AG09319 (cell line): ENCODE measurements at places on chromosomes 2 and 18.
A peak's percentile ranks its signal among the peaks of the same experiment; 100 is the strongest.

- no peak for DNase-seq
Measured at GRCh38 chr2:215973954-215974699, 39.2 kb downstream of the MREG start.

DNA sequence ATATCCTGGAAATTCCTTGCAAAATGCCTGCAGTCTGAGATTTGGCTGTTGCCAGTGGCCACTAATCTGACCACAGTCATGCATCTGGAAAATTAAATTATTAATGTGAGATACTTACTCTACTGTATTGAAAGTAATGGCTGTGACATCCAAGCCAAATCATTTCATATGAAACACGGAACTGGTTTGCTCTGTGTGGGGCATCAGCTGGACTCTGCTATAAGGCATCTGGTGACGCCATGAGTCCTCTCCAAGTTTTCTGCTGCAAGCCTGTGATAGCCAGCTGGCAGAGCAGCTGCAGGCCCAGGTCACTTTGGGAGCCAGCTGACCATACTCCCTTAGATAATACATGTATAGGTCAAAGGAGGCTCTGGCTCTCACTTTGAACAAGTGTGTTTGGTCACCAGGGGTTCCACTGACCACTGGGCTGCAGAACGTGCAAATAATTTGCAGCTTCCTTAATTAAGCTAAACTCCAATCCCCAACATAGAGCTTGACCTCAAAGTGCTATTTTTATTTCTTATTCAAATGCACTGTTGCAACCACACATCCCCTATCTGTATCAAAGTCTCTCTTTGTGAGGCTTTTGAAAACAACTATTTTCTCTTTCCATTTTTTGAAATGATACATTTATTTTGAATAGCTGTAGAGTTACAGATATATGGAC lies 152.9 kb downstream of the NCKAP5 start:
- no peak for DNase-seq

- DNase-seq, result no peak
Measured at GRCh38 chr2:195493416-195493815, 163.6 kb upstream of the SLC39A10 start.

- DNase-seq, result no peak
Measured at GRCh38 chr2:10119601-10120157, 2.9 kb upstream of the RRM2 start.

GRCh38 chr2:43171789-43172188 lies 54.6 kb downstream of the ZFP36L2 start:
- no peak for DNase-seq

DNA sequence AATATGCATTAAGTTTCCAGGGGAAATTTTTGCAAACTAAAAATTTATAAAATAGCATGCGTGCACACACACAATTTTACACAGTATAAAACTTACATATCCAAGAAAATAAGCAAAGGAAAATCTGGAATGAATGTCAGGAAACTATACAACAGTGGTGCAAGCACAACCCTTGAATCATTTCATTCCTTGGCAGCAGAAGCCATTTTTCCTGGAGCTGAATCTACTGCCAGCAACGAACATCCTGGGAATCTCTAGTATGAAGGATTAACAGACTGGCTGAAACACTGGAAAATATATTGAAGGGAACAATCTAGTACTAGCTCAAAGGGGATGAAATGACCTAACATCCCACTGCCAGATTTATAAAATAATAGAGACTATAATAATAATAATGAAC lies 235.3 kb downstream of the DYM start:
- no peak for DNase-seq

DNA sequence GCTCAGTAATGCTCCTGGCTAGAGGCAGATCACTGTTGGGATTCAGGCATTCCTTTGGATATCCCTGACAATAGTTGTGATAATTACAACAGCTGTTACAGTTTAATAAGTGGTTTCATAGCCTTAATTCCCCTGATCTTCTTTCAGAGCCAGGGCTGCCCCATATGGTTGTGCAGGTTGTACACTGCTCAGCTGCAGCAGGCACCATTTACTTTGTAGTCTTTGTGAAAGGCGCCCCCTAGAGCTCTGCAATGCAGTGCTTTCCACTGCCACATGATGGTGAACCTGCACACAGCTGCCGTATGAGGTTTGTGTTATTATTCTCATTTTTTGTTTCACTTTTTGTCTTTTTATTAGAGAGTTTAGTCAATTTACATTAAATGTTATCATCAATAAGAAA lies 239.1 kb downstream of the KCNS3 start:
- DNase-seq, result no peak

DNA sequence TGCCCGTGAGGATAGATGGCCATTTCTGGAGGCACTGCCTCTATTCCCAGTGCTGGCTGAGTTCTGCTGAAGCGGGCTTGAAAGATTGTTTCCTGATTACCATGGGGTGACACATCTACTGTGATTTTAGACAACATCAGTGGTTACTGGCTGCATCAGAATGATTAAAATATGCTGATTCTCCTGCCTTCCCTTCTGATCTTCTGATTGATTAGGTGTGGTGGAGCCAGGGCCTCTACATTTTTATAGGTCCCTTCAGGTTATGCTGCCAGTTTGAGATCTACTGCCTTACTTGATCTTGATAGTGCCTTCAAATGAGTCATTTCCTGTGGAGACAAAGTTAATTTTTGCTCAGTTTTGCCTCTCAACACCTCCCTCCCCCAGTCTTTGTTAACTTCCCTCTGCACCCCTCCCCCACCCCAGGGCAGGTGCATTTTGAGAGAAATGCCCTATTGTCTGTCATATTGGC lies 31.6 kb upstream of the SNORC start:
- DNase-seq, result no peak

DNA sequence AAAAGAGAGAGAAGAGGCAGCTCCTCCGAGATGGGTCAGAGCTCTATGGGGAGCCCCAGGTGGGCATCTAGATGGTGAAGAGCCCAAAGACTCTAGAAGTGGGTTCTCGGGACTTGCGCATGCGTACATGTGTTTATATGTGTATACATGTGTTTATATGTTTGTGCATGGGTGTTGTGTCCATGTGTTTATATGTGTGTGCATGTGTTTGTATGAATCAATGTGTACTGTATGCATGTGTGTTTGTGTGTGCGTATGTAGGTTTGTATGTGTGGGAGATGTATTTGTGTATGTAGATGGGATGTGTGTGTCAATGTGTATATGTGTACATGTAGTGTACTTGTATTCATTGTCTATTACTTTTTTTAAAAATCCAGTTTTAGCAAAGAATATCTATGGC lies 25.6 kb downstream of the DNPEP start:
- no peak for DNase-seq

GRCh38 chr18:73663581-73663980 lies 484.1 kb downstream of the FBXO15 start:
- DNase-seq, result no peak

DNA sequence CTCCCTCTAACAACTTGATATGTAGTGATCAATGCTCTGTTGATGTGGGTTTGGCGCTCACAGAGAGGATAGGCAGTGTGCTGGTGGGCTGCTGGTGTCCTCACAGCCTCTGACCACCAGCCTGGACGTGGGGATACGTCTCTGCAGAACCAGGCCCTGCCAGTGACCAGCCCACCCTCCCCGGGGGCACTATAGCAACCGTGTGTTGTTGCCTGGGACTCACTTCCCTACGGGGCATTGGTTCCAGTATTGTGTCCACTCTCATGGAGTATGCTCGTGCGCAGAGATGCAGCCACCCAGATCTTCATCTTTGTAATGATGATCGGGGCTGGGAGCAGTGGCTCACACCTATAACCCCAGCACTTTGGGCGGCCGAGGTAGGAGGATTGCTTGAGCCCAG lies 180.1 kb downstream of the LDLRAD4 start:
- DNase-seq, result no peak

- DNase-seq, result no peak
Measured at GRCh38 chr18:38972571-38972970, 1407.0 kb upstream of the CELF4 start.

- peak; percentile 60 for DNase-seq
Measured at GRCh38 chr2:69046221-69046662, 33.3 kb downstream of the ANTXR1 start.

DNA sequence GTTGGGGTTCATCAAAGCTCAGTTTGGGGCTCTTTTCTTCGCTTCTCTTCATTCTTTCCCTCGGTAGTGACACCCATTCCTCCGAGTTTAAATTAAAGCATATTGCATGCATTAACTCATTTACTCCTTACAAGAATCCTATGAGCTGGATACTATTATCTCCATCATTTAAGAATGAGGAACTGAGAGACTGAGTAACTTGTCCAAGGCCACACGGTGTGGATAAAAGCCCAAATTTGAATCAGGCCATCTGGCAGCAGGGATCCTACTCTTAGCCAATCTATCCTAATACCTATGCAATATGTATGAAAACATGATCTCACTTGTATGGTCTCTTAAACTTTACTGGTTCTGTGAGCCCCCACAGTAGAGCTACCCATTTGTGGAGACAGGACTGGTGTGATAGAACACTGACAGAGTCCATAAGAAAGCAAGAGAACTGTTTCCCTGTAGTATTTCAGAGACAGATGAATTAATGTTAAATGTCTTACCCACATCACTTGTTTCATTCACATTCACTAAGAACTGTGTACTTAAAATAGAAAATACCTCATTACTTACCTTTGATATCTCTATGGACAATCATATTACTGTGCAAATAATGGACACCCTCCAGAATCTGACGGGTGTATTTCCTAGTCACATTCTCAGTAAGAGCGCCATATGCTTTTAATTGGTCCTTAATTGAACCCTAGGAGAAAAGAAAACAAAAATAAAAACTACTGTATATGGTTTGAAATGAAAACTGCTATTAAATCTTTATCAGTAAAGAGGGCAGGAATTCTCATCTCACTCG lies 20.4 kb upstream of the ERCC3 start:
- no peak for DNase-seq

- no peak for DNase-seq
Measured at GRCh38 chr18:396556-396955, 103.9 kb downstream of the COLEC12 start.

- DNase-seq, result no peak
Measured at GRCh38 chr2:230877759-230878598, 13.2 kb downstream of the ITM2C start.

DNA sequence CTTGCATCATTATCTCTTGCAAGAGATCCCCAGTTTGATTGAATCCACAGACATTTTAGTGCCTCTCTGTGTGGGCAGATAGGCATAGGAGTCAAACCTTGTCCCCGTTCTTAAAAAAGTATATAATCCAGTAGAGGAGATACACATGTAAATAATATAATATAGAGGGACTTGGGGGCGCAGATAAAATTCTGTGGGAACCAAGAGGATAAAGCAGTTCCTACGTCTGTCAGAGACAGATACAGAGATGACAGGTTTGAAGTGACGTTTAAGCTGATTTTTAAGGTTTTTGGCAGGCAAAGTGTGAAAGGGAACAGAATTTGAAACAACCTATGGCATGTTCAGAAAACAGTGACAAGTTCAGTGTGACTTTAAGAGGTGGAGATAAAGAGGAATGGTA lies 63.1 kb downstream of the CAB39 start:
- DNase-seq, result no peak

DNA sequence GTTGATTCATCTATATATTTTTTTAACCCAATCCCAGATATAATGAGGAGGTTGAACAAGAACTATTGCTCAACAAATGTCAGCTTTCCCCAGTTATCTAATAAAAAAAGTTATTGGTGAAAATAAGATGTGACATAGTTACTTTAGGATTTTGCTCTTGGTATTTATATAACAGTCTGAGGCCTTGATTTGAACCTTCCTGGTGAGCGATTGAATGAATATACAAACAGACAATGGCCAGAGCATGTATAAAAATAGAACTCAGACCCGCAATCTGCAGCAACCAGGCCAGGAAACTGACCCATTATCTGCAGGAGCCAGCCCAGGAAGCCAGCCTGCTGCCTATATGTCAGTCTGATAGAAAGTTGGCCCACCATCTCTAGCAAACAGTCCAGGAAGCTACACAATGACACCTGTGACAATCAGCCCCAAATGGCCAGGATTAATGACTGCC lies 81.6 kb downstream of the HS6ST1 start:
- no peak for DNase-seq

GRCh38 chr2:127074936-127075335 lies 32.0 kb downstream of the BIN1 start:
- DNase-seq, result no peak

DNA sequence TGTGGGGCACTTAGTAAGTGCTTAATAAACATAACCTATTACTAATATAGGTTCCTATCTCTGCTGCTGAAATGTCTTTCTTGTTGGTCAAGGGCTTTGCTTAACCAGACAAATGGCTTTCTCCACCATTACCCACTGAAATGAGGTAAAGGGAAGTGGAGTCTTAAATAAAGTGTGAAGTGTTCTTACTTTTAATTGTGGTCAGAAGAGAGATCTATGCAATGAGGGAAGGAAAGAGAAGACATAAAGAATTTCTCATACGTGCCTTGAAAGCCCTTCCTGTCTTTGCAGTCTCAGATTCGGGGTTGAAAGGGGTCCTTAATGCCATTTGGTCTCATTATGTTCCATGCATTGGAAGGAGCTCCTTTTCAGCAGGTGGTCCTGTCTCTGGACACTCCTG lies 6.9 kb upstream of the CXCR4 start:
- no peak for DNase-seq

DNA sequence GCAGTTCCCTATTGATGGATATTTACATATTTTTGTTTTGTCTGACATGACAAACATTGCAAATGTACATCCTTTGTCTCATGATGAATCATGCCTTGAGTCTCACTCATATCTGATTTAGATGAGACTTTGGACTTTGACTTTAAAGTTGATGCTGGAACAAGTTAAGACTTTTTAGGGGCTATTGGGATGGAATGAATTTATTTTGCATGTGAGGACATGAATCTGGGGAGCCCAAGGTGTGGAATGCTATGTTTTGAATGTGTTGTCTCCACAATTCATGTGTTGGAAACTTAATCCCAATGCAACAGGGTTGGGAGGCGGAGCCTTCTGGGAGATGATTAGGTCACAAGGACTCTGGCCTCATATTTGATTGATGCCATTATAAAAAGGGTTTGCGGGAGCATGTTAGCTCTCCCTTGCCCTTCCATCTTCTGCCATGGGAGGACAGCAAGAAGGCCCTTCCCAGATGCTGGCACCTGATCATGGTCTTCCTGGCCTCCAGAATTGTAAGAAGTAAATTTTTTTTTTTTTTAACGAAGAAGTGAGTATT lies 29.1 kb upstream of the INO80D start:
- no peak for DNase-seq

- DNase-seq, result no peak
Measured at GRCh38 chr2:236101311-236101950, 66.8 kb downstream of the GBX2 start.

DNA sequence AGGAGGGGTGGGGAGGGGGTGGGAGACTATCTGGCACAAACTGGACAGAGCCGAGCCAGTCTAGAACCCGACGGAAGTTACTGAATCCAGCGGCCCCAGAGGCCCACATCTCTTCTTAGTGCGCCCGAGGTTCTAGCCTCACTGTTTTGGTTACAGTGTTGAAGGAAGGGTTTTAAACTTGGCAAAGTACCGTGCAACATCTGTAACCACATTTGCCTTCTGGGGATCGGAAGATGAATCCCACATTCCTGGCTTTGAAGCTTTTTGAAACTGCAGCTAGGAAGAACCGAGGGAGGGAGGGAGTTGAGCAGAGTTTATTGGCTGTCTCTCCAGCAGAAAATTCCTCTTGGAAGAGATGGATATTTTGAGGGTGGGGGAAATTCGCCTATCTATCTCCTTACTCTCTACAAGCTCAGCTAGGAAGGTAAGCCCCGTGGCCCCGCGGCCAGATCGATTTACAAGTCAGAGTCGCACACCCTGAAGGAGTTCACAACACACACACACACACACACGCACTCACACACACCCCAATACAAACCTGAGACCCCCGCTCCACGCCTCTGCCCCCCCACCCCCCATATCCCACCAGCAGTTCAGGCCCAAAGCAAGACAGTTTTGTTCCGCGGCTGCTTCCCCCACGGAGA lies 1.0 kb downstream of the ACVR1 start:
- peak; percentile 72 for DNase-seq

GRCh38 chr18:63180971-63181376 lies 138.6 kb downstream of the BCL2 start:
- DNase-seq, result no peak
